Mesothelial cell of epicardium (in vitro differentiated cells): ENCODE measurements at places on chromosomes 4 and X. TPM values are rescaled to one million over a fixed set of nuclear protein-coding genes. Genes with fewer than 3 reads are reported as not detected.

The COL25A1 gene
- total RNA-seq = 55.8 to 67.6 TPM (median 56.7 TPM) in 3 replicates

The SSX2B gene
- total RNA-seq = not detected in 3 replicates

The CNKSR2 gene
- 9.1 to 11.2 TPM (median 10.8 TPM) in 3 replicates for total RNA-seq

The SH3RF1 gene
- total RNA-seq = 18.1 to 20.3 TPM (median 19.6 TPM) in 3 replicates

The AFF2 gene
- total RNA-seq = 5.8 TPM in 3 replicates

The STX18 gene
- 41.7 to 44.5 TPM (median 42.6 TPM) in 3 replicates for total RNA-seq

The NWD2 gene
- total RNA-seq = 0.02 TPM in 2 of 3 replicates, not detected in the other

The FGF13 gene
- total RNA-seq = 0.72 to 1.4 TPM (median 1.1 TPM) in 3 replicates

The ZNF711 gene
- 54.1 to 55.1 TPM (median 54.2 TPM) in 3 replicates for total RNA-seq

The HEPH gene
- total RNA-seq = 125 to 129 TPM (median 126 TPM) in 3 replicates

The CYTL1 gene
- total RNA-seq = 13.9 to 18.0 TPM (median 16.9 TPM) in 3 replicates

The RAB39B gene
- total RNA-seq = 1.6 to 1.9 TPM (median 1.7 TPM) in 3 replicates

The STK32B gene
- 0.69 to 0.96 TPM (median 0.81 TPM) in 3 replicates for total RNA-seq

The VGLL1 gene
- 13.1 to 16.7 TPM (median 14.6 TPM) in 3 replicates for total RNA-seq

The ADGRG2 gene
- total RNA-seq = 0.98 to 1.0 TPM (median 0.99 TPM) in 3 replicates

The ARHGAP10 gene
- total RNA-seq = 30.5 to 31.3 TPM (median 31.2 TPM) in 3 replicates

The RNF175 gene
- total RNA-seq = 2.3 to 4.3 TPM (median 2.5 TPM) in 3 replicates

The CXCL11 gene
- total RNA-seq = not detected in 3 replicates

The NUP62CL gene
- total RNA-seq = 2.5 to 4.0 TPM (median 2.7 TPM) in 3 replicates

The AMTN gene
- total RNA-seq = not detected in 3 replicates

The NPFFR2 gene
- not detected in 3 replicates for total RNA-seq

The ELF4 gene
- 21.0 to 22.9 TPM (median 22.2 TPM) in 3 replicates for total RNA-seq

The PNMA5 gene
- total RNA-seq = not detected in 3 replicates

The VBP1 gene
- total RNA-seq = 31.2 to 35.2 TPM (median 32.2 TPM) in 3 replicates

The GATA1 gene
- total RNA-seq = not detected in 3 replicates

The GPR173 gene
- 27.2 to 29.0 TPM (median 28.5 TPM) in 3 replicates for total RNA-seq

The CFAP47 gene
- 0.27 to 0.54 TPM (median 0.34 TPM) in 3 replicates for total RNA-seq

The DNAAF6 gene
- total RNA-seq = not detected in 3 replicates

The GAB1 gene
- total RNA-seq = 44.6 to 45.9 TPM (median 45.0 TPM) in 3 replicates

The IL9R gene
- total RNA-seq = 0.16 TPM in 2 of 3 replicates, not detected in the other

The GPC3 gene
- total RNA-seq = 837 to 864 TPM (median 859 TPM) in 3 replicates

The FAM47E gene
- 1.2 to 2.6 TPM (median 2.3 TPM) in 3 replicates for total RNA-seq

The UFSP2 gene
- 30.6 to 37.2 TPM (median 36.1 TPM) in 3 replicates for total RNA-seq

The RAB9B gene
- 1.6 to 1.9 TPM (median 1.9 TPM) in 3 replicates for total RNA-seq

The NXF2 gene
- total RNA-seq = not detected in 3 replicates

The MAGEA6 gene
- not detected in 3 replicates for total RNA-seq

The MAGEA2 gene
- not detected in 3 replicates for total RNA-seq

The VSIG1 gene
- 0.23 to 0.54 TPM (median 0.24 TPM) in 3 replicates for total RNA-seq

The DAPP1 gene
- total RNA-seq = 2.5 to 2.9 TPM (median 2.7 TPM) in 3 replicates

The MND1 gene
- total RNA-seq = 7.5 to 9.1 TPM (median 7.7 TPM) in 3 replicates

The BANK1 gene
- 0.63 to 0.87 TPM (median 0.82 TPM) in 3 replicates for total RNA-seq

The SPANXD gene
- 0.36 to 0.82 TPM (median 0.58 TPM) in 3 replicates for total RNA-seq

The GABRG1 gene
- total RNA-seq = 0.18 to 0.22 TPM (median 0.20 TPM) in 3 replicates

The PHKA1 gene
- 12.9 to 13.6 TPM (median 13.0 TPM) in 3 replicates for total RNA-seq

The CABS1 gene
- total RNA-seq = 0.69 to 1.2 TPM (median 1.1 TPM) in 3 replicates

The TMPRSS11E gene
- total RNA-seq = 0.11 to 0.51 TPM (median 0.38 TPM) in 3 replicates

The CYLC1 gene
- not detected in 3 replicates for total RNA-seq

The MAPK10 gene
- total RNA-seq = 20.8 to 25.2 TPM (median 24.4 TPM) in 3 replicates

The HTT-AS gene
- total RNA-seq = not detected in 3 replicates

The CXCL3 gene
- total RNA-seq = 2.1 to 2.8 TPM (median 2.3 TPM) in 3 replicates

The PPP1R2C gene
- not detected in 3 replicates for total RNA-seq

The MAGEH1 gene
- 35.9 to 40.2 TPM (median 40.1 TPM) in 3 replicates for total RNA-seq

The ZFYVE28 gene
- total RNA-seq = 0.38 to 0.51 TPM (median 0.45 TPM) in 3 replicates

The PDE6B gene
- total RNA-seq = 9.0 to 12.0 TPM (median 11.6 TPM) in 3 replicates
